Breast epithelium (tissue), 4 donors: ENCODE measurements at places on chromosomes 1 and 21. TPM values are rescaled to one million over a fixed set of nuclear protein-coding genes. Genes with fewer than 3 reads are reported as not detected.

DNA sequence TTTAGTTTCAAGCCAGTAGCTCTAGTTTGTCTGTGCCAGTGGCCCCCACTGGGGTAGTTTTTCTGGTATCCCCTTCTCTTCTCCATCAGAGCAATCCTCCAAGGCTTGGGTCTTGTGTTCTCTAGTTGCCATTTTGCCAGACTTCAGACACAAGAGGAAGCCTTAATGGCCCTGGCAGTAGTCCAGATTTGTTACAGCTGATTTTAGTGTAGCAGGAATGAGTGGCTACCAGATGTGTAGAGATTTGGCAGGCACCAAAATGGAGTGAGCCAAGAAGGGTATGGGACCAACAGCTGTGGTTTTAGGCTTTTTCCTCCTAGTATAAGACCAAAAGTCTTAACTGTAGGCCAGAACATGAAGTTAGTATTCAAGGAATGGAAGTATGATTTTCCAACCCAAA is 56.8 kb downstream of the ACP6 start:
- no peak for DNase-seq

DNA sequence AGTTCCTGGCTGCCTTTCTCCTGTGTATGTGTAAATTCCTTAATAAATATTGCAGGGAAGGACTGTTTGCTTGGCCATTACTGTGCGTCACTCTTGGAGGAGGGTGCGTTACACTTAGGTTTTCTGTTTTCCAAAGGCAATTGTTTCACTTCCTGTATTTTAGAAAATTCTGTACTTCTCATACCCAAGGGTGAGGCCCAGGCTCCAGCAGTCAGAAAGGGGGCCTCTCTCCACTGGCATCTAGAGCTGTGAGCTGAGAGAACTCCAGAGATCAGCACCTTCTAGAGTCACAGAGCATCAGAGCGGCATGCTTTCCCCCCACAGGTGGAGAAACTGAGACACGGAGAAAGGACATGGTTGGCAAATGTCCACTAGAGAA is 27.0 kb upstream of the ZFP69B start:
- DNase-seq = no peak

- DNase-seq = no peak
Measured at GRCh38 chr1:31749785-31750735, 14.1 kb downstream of the ADGRB2 start.

- DNase-seq = no peak
Measured at GRCh38 chr1:205436776-205437410, 15.0 kb upstream of the LEMD1 start.

- DNase-seq = no peak
Measured at GRCh38 chr1:109894823-109895719, 15.6 kb upstream of the CSF1 start.

DNA sequence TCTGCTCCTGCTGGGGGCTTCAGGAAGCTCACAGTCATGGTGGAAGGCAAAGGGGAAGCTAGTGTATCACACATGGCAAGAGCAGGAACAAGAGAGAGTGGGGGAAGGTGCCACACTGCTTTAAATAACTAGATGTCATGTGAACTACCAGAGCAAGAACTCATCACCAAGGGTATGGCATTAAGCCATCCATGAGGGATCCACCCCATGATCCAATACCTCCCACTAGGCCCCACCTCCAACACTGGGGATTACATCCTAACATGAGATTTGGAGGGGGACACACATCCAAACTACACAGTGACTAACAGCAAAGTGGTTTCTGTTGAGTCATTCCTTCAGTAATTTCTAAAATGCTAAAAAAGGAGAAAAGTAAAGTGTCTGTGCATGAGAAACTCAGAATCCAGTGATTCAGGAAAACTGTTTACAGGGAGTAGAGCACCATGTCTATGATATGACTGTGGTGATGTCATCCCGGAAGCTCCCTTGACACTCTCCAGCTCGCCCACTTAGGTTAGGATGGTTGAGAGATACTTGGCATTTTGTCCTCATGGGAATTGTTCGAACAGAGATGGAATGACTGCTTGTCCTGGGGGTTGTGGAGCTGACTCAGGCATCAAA is 50.3 kb downstream of the CHD1L start:
- DNase-seq = no peak

GRCh38 chr1:232481091-232481490 is 148.8 kb downstream of the SIPA1L2 start:
- no peak for DNase-seq

- DNase-seq = no peak
Measured at GRCh38 chr1:100219883-100220282, 29.8 kb downstream of the DBT start.

DNA sequence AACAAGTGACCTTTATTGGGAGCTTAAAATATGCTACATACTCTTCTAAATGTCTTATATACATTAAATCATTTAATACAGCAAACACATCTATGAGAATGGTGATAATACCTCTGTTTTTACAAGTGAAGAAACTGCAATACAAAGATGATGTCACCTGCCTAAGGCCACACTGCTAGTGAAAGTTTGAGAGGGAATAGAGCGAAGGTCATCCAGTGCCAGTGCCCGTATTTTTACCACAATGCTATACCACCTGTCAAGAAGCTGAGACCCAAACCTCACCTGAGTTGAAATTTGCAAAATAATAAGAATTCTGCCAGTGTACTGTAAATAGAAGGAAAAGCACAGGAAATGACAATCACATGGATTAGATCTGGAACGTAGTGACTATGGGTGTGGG is 200.4 kb upstream of the TMPRSS15 start:
- DNase-seq = no peak

DNA sequence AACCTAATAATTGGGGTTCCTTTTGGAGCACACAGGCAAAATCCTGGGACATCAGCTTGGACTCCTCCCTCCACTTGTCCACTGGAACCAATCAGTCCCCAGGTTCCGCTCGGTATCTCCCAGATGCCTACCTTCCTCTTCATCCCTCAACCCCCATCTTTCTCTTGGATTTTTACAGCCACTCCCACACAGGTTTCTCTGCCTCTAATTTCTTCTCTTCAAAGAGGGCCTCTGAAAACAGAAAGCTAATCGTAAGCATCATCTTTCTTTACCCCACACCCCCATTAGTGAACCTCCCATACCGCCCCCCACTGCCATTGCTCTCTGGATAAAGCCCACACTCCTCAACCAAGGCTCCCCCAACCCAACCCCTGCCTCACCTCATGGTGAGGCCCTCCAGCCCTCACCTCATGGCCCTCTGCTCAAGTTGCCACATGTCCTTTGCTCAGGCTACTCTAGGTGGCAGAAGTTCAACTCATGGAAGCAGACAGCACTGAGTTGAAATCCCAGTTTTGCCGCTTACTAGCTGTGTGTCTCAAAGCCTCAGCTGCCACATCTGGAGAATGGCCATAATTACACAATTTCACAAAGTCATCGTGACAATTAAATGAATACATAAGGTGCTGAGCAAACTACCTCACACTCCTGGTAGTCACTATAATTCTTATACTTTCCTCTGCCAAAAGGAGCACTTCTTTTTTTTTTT is 18.1 kb upstream of the WASF2 start:
- no peak for DNase-seq

ADAMTS5 gene
- 89.3 TPM for total RNA-seq

OR2G6 gene
- not detected for total RNA-seq
